ENCODE measurements at places on chromosomes 16 and 17.

DNA sequence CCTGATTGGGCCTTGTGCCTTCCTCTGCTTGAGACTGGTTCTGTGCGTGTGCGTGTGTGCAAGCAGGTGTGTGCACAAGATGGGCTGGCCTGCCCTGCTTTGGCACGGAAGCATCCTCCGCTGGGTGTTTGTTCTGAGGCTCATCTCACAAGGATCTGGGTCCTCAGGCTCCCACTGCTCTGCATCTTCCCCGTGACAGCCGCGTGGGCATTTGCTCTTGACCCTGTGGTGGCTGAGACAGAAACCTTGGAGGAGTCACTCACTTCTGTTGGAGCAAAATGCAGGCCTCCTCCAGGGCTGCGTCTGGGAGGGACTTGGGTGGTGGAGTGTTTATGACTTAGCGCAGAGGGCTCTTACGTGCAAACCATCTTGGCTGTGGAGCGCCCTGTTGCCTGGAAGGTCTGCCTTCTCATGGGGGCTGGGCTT, 119.2 kb downstream of the RPTOR start:
- DNase-seq: no peak

GRCh38 chr16:76614269-76614668, 337.1 kb downstream of the CNTNAP4 start:
- DNase-seq: no peak

GRCh38 chr17:15490634-15491261, 23.3 kb upstream of the CDRT4 start:
- DNase-seq: no peak

- DNase-seq: no peak
Measured at GRCh38 chr17:51335883-51336822, 75.8 kb downstream of the UTP18 start.

- DNase-seq: no peak
Measured at GRCh38 chr16:75238853-75239541, 12.4 kb downstream of the BCAR1 start.

DNA sequence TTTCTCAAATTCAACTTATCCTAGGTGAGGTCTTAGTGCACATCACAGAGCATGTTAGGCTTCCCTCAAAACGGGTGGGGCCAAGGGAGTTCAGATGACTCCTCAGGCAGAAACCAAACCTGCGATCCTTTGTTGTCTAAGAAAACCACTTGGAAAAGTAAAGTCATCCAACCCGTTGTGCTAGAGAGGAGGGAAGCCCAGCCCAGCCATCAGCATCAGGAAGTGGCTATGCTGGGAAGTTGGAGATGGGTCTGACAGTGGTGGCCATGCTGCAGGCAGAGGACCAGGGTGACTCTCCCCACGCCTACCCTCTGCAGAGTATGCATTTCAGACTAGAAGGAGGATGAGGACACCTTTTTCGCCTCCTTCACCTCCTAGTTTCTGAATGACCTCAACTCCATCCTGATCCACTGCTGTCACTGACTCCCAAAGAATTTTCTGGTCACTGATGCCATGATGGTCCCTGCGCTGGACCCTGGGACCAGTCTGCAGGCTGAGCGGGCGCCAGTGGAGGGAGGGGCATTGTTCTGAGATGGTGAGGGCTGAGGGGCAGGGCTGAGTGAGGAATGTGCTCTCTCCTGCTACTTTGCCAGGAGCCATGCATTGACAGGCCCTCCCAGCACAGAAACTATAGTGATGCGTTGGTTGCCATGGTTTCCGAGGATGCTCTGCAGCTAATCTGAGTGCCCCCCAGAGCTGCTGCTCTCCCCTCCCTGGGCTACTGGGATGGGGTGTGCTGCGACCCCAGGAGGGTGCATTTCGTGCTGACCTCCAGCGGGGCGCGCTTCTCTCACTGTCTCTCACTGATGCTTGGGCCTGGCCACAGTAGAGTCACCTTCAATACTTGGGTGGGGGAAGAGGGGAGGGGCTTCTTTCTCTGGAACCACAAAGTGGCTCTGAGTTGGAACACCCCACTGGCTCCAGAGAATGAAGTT, 20.4 kb downstream of the ALOX12B start:
- DNase-seq: no peak

GRCh38 chr16:75111961-75112733, 4.4 kb downstream of the LDHD start:
- no peak for DNase-seq

- DNase-seq: no peak
Measured at GRCh38 chr17:79840269-79840988, 1.2 kb upstream of the CBX4 start.

GRCh38 chr16:85169333-85170065, 57.2 kb upstream of the CIBAR2 start:
- DNase-seq: no peak

DNA sequence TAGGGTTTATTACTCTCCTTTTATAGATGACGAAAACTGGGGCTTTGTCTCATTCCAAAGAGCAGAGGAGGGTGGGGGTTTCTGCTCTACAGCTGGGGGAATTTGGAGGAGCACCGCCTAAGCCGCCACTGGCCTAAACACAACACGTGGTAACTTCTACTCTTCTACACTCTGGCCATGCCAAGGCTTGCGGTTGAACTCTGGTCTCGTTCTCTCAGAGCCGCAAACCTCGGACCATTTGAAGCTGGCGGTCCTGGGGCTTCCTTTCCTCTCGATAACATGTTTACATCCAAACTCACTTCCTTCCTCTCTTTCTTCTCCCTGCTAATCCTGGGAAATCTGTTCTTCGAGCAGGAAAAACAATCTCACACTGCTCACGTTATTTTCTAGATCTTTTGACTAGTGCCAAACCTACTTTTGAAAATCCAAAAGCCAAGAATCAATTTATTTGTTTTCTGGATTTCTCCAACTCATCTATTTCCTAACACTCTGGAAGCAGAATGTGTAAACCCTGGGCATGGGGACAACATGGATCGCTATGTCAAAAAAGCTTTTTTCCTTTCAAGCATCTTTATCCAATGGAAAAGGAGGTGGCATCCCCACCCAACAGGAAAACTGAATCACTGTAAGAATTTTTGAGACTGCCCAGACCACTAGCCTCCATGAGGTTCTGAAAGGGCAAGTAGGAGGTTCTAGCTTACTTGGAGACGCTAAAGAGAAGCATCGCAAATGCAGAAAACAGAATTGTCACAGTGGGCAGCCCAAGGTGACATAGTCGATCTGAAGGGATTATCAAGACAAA, 13.6 kb upstream of the EEF2K start:
- peak; percentile 46 for DNase-seq

GRCh38 chr17:47907932-47908562, 12.0 kb downstream of the SP2 start:
- DNase-seq: no peak

GRCh38 chr17:77803726-77804125, 154.8 kb upstream of the TNRC6C start:
- DNase-seq: no peak

GRCh38 chr16:87062569-87063442, 254.4 kb downstream of the C16orf95 start:
- peak; percentile 14 for DNase-seq

GRCh38 chr17:28615260-28615940, 1.4 kb upstream of the RSKR start:
- DNase-seq: no peak

GRCh38 chr16:66923247-66923731, 2.0 kb downstream of the RRAD start:
- no peak for DNase-seq

- DNase-seq: no peak
Measured at GRCh38 chr16:13036600-13036999, 135.2 kb downstream of the SHISA9 start.

GRCh38 chr16:74738816-74739215, 35.8 kb downstream of the FA2H start:
- no peak for DNase-seq

- DNase-seq: no peak
Measured at GRCh38 chr17:51647826-51648225, 387.5 kb downstream of the UTP18 start.

DNA sequence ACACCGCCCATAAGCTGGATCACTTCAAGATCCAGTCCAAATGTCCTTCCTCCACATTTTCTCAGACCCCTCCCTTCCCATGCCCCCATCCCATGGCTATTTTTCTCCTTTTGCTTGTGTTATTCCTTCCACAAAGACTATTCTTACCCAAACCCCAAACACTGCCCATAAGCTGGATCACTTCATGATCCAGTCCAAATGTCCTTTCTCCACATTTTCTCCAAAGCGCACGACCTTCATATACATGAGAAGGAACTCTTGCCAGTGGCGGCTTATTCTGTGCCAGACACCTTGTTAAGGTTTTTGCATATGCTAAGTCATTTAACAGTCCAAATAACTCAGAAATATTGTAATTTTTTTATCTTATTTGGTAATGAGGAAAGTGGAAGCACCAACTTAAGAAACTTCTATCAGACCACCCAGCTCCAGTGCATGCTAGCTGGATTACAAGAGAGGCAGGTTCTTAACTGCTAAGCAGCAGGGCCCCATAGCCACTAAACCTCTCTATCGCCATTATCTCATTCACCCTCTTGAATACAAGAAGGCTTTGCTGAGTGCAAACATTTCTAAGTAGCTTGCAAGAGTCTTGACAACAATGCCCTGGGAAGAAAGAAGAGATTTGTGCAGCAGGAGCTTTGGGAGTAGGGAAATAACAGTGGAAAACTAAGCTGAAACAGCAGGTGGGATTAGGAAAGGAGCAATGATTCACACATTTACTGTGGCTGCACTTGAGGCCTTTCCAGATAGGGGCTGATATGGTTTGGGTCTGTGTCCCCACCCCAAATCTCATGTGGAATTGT, 428.2 kb upstream of the MAF start:
- DNase-seq: no peak

- DNase-seq: no peak
Measured at GRCh38 chr17:37273409-37274051, 102.3 kb upstream of the C17orf78 start.

All from stimulated activated CD8-positive, alpha-beta memory T cell treated with anti-CD3 and anti-CD28 coated beads, Interleukin-15, amount 100 ng/mL, for 1 hour (primary cell).